ENCODE measurements at places on chromosomes 1 and 21. TPM values are rescaled to one million over a fixed set of nuclear protein-coding genes. Genes with fewer than 3 reads are reported as not detected.

Gene FAM3B
- not detected for total RNA-seq

Gene CBR3
- total RNA-seq = 6.2 TPM

Gene LRRC3
- total RNA-seq = 2.6 TPM

Gene CELA2B
- total RNA-seq = not detected

Gene CLDN19
- not detected for total RNA-seq

Gene FMO4
- total RNA-seq = 2.7 TPM

Gene ALG14
- 5.4 TPM for total RNA-seq

Gene EGLN1
- 19.5 TPM for total RNA-seq

Gene C1QTNF12
- total RNA-seq = 1.0 TPM

Gene FABP3
- total RNA-seq = 3.4 TPM

Gene AMPD1
- not detected for total RNA-seq

Gene DCLRE1B
- 15.8 TPM for total RNA-seq

Gene NRDC
- total RNA-seq = 157 TPM

Gene PPIAL4G
- total RNA-seq = not detected

Gene GJA8
- not detected for total RNA-seq
